ENCODE measurements at places on chromosomes 2 and 18.

DNA sequence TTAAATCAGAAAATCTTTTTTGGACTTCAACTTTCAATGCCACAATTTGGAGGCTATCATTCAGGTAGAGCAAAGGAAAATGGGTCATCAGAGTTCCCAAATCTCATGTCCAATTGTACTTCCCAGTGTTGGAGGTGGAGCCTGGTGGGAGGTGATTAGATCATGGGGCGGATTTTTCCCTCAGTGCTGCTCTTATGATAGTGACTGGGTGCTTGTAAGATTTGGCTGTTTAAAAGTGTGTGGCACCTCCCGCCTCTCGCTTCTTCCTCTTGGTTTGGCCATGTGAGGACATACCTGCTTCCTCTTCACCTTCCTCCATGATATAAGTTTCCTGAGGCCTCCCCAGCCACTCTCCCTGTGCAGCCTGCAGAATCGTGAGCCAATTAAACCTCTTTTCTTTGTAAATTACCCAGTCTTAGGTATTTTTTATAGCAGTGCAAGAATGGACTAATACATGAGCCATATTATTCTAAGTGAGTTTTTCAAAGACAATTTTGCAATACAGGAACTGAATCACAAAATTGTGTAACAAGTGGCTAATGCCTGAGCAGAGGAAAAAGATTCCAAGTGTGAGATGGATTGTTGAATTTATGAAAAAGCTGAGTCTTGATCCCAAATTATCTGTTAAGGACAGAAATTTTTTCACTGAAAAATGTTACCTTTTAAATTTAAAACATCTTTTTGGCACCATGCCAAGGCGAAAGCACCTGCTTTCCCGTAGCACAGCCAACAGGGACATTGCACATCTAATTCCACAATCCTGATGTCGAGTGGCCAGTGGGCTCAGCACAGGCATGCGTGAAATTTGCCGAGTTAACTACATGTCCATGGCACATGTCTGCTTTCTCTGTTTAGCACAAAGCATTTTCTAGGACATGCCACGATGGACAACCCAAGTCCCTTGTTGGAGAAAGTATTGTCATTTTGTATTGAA lies 150.9 kb downstream of the COL6A3 start:
- DNase-seq = no peak

DNA sequence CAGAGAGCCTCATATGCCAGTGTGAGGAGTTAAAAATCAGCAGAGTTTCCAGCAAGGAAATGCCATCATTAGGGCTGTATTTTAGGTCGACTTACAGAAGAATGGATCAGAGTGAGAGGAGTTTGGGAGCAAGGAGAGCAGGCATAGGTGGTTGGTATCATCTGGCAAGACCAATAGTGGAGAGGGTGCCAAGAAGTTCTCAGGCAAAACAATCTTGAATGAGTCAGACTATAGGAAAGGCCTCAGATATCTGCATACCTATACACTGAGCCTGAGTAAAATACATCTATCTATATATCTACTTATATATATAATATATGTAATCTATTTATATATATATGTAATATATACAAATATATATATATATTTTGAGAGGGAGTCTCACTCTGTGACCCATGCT lies 57.3 kb downstream of the TMEFF2 start:
- no peak for DNase-seq

DNA sequence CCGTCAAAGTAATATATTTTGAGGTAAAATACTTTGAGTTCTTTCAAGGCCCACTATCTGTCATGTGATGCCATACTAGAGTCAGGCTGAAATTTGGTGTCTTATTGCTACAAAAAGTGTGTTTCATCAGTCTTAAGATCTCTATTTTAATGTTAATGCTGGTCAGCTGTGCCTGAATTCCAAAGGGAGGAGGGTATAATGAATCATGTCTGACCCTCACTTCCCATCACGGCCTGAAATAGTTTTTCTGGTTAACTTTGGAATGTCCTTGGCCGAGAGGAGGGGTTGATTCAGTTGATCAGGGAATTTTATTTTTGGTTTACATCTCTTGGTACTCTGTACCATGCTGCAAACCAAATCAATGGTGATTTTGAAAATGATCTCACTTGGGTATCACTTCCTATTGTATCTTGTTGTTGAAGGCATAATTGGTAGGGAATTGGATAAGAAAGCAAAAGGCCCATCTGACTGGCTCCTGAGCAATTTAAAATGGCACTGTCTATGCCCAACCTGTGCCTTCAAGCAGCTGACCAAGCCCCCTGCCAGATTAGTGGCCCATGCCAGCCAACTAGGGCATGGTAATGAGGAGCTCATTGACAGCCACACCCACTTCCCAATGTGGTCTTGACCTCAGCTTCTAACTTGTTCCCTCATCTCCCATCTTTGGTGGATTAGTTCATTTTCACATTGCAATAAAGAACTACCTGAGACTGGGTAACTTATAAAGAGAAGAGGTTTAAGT lies 6.1 kb upstream of the SLC35F5 start:
- DNase-seq = peak; percentile 83

DNA sequence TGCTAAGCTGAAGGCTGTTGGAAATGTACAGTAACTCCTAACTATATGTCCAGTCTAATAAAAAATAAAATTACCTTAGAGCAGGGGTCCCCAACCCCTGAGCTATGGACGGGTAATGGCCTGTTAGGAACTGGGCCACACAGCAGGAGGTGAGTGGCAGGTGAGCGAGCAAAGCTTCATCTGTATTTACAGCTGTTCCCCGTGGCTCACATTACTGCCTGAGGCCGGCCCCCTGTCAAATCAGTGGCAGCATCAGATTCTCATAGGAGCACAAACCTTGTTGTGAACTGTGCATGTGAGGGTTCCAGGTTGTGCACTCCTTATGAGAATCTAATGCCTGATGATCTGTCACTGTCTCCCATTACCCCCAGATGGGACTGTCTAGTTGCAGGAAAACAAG lies 73.1 kb upstream of the CXCR4 start:
- no peak for DNase-seq

DNA sequence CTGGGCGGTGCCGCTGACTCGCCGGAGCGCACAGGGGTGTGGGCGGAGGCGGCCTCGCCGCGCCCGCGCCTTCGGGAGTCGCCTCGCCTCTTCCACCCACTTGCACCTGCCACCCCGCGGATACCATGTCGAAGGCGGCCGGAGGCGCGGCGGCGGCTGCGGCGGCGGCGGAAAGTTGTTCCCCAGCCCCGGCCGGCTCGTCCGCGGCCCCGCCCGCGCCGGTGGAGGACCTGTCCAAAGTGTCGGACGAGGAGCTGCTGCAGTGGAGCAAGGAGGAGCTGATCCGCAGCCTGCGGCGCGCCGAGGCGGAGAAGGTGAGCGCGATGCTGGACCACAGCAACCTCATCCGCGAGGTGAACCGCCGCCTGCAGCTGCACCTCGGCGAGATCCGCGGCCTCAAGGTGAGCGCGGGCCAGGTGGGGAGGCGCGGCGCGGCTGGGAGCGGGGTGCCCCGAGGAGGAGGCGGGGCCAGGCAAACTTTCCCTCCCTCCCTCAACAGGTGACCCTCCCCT lies 766 bp downstream of the CCDC85A start:
- no peak for DNase-seq

GRCh38 chr2:175595139-175595538 lies 406.9 kb downstream of the LNPK start:
- DNase-seq = no peak

- no peak for DNase-seq
Observed at GRCh38 chr2:64672708-64673107, 19.0 kb upstream of the SERTAD2 start.

- no peak for DNase-seq
Observed at GRCh38 chr18:61910101-61910500, 17.3 kb upstream of the RNF152 start.

- no peak for DNase-seq
Observed at GRCh38 chr2:70767699-70768589, at the start of gene ADD2. Gene ADD2 (minus strand): TSS chr2:70768200. CDS start chr2:70706408, 61,792 bp downstream.

DNA sequence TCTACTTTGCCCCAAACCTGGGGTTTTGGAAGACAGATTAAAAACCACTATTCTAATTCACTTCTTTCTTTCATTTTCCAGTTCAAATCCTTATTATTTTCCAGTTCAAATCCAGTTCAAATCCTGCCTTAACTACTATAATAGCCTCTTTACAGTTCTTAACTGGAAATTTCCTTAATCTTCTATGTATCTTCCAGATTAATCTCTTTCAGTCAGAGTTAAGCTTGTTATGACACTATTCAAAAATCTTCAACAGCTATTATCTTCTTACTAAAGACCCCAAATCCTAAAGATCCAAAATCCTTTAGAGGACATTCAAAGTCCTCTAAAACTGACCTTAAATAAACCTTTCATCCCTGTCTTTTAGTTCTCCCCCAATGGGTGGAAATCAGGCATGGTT lies 30.1 kb downstream of the EIF2AK3 start:
- no peak for DNase-seq

DNA sequence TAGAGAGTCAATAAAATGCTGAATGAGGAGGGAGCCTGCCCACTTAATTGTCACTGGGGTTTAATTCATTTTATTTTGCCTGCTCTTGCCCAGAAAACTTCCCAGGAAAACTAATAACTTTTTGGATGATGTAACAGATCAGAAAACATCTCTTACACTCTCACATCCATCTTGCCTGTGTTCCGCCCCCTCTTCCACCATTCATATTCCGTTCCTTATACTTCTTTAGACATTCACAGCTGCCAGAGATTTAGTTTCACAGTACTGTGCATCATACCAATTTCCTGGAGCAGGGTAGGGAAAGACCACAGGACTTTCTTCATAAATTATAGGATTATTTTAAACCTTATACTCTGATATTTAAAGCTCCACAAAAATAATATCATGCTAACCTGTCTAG lies 776.1 kb upstream of the SOX11 start:
- DNase-seq = no peak

DNA sequence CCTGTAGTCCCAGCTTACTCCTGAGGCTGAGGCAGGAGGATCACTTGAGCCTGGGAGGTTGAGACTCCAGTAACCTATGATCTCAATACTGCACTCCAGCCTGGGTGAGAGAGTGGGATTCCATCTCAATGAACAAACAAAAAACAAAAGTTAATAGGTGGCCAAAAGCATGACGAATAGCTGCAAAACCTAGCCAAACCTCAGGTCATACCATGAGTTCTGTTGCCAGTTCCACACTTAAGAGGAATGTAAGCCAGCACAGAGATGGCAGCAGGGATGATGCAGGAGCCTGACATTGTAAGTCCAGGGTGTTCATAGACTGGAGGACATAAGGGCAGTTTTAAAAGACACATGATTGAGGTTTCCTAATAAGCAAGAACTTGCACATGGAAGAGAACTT lies 55.3 kb upstream of the RMDN2 start:
- no peak for DNase-seq

DNA sequence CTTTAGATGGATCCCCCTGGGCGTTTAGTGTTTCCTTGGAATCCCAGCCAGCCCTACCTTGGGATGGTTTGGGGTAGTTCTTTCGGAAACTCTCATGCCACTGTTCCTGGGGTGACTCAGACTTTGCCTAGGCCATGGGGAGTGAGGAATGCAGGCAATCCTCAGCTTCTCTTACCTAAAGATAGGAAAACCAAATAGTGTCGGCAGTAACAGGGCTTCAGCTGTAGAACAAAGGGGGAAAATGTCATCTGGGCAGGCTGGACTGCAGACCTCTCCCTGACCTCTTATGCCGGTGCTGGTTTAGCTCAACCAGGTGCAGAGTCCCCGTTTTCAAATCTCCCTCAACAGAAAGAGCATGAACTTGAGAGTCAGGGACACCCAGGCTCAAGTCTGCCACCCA lies 252.1 kb downstream of the TSN start:
- DNase-seq = no peak

DNA sequence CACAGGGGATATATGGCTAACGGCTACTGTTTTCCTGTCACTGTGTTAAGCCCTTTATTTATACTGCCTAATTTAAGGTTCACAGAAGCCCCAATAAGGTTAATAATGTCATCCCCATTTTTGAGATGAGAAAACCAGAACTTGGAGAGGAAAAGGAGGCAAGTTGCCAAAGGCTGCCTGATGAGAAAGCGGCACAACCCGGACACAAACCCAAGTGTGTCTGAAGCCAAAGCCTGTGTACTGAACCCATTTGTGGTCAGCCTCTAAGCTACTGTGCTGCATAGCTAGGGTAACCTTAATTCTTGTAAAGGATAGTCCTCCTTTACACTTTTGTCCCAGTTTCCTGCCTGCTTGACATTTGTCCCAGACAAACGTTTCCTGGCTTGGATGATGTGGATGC lies 954.7 kb upstream of the FANCL start:
- DNase-seq = no peak

GRCh38 chr2:143205106-143205764 lies 76.0 kb downstream of the ARHGAP15 start:
- no peak for DNase-seq

DNA sequence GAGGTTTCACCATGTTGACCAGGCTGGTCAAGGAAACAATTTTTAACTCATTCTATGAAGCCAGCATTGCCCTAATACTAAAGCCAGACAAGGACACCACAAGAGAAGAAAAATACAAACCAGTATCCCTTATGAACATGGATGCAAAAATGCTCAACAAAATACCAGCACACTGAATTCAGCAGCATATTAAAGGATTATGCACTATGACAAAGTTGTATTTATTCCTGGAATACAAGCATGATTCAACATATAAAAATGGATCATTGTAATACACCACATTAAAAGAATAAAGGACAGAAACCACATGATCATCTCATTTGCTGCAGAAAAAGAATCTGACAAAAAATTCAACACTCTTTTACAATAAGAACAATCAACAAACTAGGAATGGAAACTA lies 138.7 kb downstream of the RAB3GAP1 start:
- no peak for DNase-seq

DNA sequence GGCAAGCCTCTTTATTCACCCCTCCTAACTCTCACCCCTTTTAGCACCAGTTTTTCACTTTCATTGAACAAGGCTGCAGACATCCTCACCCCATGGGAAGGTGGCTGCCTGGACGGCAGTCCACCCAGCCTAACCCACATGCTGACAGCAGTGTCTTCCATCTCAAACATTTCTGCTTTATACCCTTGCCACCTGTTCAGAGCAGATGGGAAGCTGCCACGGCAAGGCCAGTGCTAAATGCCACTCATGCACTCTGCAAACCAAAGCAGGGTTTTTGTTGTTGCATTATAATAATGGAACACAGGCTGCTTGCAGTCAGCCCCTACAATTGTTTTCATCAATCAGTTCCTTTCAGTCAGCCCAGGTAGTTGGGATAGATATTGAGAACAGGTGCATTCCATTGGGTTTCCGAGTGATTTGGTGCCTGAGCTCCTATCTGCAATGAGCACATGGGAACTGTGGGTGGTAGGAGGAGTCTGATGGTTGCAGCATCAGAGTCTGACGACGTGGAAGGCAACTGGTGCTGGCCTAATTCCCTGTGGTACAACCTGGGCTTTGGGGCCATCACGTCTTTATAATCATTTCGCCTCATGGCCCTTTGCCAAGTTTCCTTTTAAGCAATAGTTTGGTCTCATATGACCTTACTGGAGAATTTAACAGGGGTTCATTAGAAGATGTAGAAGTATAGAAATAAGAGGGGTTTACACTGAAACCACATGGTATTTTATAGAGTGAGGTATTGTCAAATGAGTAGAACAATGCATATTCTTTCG lies 252.5 kb upstream of the SP5 start:
- DNase-seq = no peak
